Caki2 (cell line): ENCODE measurements at places on chromosomes 2 and 18. TPM values are rescaled to one million over a fixed set of nuclear protein-coding genes. Genes with fewer than 3 reads are reported as not detected.

- no peak for DNase-seq
Measured at GRCh38 chr2:170180031-170180566, 2.2 kb downstream of the MYO3B start.

- no peak for DNase-seq
Measured at GRCh38 chr2:197464175-197464574, 10.8 kb downstream of the COQ10B start.

DNA sequence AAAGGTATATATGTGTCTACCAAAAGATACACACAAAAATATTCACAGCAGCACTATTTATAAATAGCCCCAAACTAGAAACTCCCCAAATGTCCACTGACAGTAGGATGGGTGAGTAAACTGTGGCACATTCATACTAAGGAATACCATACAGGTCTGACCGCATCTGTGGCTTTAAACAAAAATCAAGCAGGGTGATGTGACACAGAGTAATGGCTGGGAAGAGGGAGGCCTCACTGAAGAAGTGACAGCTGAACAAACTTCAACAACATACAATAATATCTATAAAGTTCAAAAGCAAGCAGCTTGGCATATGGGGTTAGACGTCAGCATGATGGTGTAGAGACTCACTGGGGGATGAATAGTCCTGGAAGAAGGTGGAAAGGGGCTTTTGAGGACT, 115.1 kb upstream of the PPP1CB start:
- no peak for DNase-seq

DNA sequence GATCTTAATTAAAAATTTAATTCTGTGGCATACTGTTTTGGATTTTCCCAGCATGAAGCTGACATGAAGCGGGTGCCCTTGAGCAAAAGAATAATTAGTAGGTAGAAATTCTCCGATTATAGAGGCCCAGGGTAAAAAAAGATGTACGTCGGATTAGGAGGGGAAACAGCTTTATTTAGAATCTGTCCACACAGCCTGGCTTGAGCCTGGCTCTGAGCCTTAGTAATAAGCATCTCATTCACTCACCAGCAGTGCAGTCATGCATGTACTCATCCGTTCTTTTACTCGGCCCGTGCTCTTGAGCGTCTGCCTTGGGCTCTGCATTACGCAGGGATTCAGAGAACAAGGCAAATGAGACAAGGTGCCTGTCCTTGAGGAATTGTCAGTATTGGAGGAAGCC, 219.3 kb downstream of the AGAP1 start:
- no peak for DNase-seq

DNA sequence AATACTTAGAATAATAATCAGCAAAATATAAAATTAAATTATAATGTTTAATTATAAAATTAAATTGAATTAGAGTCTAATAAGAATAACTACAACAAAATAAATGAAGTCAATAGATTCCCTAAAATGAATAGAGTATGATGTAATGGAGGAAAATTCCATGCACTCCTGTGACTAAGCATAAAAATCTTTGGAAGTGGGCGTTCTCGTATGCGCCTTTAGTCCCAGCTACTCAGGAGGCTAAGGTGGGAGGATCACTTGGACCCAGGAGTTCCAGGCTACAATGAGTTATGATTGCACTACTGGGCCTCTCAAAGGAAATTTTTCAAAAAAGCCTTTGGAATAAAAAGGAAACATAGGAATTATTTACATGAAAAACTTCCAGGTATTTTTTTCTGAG, 955.4 kb upstream of the POU3F3 start:
- DNase-seq, result peak; percentile 26

DNA sequence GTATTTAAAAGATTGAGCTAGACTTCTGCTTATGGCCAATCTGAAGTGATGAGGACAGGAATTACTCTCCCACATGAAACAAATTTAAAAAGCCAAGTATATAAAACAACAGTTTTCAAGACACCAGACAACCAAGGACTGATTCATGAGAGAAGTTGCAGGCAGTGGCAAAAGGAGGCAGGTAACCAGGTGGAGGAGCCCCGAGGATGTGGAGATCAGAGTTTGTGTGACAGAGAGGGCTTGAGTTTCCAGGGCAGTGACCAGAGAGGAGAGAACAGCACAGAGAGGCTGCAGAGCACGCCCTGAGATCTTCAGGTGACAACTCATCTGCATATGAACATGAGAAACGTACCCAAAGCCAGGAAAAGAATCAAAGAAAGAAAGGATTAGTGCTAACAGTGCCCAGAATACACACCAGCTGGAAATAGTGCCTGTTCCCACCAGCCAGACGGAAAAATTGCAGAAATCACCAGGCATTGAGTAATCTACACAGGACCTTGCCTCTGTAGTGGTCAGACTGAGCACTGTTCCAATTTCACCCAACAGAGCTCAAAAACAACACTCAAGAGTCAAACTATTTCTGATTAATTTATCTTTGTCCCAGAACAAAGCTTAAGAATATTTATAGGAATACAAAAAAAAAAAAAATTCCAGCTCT, 173.1 kb downstream of the SEPTIN10 start:
- DNase-seq, result no peak

DNA sequence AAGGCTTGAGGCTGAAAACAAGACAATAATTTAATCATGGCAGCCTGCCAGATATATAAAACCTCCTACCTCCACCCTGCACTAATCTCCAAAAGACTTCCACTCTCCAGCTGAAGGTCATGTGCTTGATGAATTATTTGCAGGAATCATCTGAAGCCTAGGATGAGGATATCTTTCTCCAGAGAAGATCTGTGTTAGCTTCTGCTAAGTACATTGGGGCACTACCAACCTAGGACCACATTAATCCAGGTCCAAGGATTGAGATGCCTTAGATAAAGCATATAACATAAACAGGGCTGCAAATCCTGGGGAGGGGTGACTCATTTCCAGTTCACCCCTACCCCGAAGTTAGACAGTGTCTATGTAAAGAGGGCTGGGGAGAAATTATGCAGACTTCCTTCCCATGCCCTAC, 80.5 kb upstream of the FRZB start:
- no peak for DNase-seq

GRCh38 chr2:236787885-236788284, 218.3 kb downstream of the ACKR3 start:
- DNase-seq, result no peak

DNA sequence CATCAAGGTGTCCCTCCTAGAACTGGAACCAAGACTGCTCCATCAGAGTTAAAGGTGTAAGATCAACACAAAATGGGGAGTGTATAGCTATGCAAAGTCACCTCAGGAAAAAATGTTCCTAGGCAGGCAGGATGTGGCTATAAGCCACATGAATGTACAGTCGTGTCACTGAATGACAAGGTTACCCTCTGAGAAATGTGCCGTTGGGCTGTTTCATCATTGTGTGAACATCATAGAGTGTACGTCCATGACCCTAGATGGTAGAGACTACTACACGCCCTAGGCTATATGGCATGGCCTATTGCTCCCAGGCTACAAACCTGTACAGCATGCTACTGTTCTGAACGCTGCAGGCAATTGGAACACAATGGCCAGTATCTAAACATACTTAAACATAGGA, 24.5 kb downstream of the TYMS start:
- DNase-seq, result no peak

GRCh38 chr2:54040250-54040649, 69.5 kb upstream of the PSME4 start:
- DNase-seq, result no peak

The DES gene
- total RNA-seq, result 4.9 TPM in 1 of 2 replicates, not detected in the other

The ARHGEF4 gene
- 5.9 and 7.8 TPM in 2 replicates for total RNA-seq

The MEP1B gene
- 0.17 TPM in 1 of 2 replicates, not detected in the other for total RNA-seq
